ENCODE measurements at places on chromosomes 5 and 9.

DNA sequence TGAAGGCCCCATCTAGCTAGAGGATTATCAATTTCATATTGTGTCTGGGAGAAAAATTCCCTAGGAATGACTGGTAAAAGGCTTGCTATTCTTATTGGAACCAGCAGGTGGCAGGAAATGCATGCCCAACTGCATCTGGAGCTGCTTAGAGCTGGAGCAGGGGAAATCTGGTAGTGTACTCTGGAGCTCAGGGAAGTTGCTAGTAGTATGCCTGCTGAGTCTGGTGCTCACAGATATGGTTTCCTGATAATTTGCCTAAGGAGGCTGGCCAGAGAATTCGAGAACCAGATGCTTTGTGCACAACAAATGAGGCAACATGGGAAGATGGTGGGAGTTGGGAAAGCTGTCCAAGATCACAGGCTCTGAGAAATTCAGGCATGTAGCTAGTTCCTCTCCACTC lies 53.7 kb downstream of the G3BP1 start:
- peak; percentile 79 for DNase-seq

DNA sequence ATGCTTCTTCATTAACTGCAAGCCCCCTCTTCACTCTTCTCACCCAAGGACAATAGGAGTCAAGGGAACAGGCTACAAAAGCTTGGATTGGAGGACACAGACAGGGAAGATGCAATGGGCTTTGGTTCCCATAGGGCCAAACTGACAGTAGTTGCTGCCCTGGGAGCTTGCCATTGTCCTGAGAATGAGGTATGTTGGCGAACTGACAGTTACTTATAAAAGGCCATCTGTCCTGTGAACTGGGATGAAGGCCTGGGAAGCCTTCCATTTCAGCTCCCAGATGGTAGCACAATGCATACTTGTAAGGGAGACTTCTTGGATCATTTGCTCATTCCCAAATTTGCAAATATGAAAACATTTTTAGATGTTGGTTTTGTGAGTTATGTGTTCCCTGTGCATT lies 88.9 kb downstream of the SNCAIP start:
- no peak for DNase-seq

DNA sequence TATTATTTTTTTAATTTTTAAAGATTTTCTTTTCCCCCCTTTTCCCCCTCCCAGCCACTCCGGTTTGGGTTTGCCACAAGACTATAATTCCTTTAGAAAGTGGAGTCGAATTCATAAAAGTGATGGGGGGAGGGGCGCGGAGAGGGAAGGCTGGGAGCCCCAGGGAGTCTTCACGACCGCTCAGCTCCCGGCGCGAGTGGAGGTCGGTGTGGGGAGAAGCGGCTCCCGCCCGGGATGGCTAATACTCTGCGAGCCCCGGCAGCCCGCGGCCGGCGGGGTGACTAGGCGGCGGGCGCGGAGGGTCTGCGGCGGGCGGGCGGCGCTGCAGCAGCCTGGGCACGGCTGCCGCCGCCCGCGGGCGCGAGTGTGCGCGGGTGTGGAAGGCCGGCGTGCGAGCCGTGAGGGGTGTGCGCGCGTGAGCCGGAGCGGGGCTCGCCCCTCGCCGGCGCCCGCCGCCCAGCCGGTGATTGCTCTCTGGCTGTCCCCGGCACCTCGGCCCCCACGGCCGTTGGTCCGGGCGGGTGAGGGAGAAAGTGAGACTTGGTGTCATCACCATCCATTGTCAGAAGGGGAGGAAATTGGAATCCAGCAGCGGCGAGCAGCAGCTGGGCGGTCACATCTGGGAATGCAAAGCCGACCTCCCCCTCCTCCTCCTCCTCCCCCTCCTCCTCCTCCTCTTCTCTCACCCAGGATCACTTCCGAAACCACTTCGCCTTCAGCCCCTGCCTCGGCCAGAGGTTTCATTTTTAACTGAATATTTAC lies at the start of gene PARP8:
Gene PARP8, plus strand, starts transcription at position 377 of the 762 bp plus-strand sequence. CDS start 459 bp downstream, outside the sequence.
- DNase-seq, result peak; percentile 41

- no peak for DNase-seq
Observed at GRCh38 chr5:136886608-136887007, 521.3 kb upstream of the TRPC7 start.

DNA sequence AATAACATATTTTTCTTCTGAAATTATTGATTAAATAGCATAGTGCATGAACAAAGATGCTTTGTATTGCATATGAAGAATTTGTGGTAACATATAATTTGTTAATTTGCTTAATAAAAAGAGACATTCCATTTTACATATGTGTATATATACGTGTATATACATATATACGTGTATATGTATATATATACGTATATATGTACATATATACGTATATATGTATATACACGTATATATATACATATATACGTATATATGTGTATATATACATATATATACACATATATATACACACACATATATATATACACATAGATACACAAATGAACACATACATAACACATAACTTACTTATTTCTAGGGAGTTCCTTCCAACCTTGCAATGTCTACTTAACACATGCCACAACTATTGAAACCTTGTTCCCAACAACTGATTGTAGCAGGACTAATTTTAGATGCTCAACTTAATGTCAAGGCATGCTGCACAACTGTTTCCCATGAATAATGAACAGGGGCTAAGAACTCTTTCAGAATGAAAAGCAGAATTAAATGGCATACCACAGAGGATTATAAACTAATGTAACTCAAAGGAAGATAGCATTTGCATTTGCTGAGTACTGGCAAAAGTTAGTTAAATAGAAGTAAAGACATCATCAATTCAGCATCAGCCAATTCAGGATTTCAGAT lies 17.4 kb downstream of the KIF24 start:
- DNase-seq, result no peak

DNA sequence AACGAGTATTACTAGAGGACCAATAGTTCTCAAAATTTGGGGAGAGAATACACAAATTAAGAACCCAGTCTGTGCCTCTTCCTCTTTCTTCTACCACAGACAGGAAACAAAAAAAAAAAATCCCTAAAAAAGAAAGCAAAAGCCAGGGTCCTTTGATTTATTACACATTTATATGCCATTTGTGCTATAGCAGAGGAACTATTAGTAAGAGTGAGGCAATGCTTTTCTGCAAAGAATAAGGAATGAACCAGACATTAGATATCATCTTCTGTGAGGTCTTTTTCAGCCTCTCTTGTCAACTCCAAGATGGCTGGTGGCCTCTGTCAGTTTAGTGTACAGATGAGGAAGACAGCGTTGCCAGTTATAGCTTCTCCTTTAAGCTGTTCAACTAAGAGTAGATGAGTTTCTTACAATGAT lies 127.6 kb downstream of the RFX3 start:
- no peak for DNase-seq

Measured in HT-29 (cell line).